ENCODE measurements at places on chromosomes 3 and 15.

- DNase-seq: no peak
Measured at GRCh38 chr15:80550908-80551260, 144.2 kb upstream of the ABHD17C start.

DNA sequence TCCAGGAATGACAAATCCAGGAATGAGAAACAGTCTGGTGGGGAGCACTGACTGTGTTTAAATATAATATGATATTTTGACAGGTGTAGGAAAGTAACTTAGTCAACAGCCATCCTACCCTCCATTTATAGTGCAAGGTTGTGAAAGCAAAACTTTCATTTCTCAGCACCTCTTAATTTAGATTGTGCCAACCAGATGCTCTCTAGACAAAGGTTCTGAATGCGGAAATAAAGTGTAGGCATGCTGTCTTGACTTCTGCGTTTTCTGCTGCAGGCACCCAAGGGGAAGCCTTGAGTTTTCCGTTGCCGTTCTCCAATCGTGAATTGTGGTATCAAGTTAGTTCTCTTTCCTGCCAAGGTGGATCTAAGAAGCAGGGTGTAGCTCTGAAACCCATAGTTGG, 261.9 kb upstream of the SUCLG2 start:
- no peak for DNase-seq

GRCh38 chr3:15331072-15331605, 1.2 kb downstream of the SH3BP5 start:
- DNase-seq: no peak

- DNase-seq: no peak
Measured at GRCh38 chr3:45341876-45342275, 46.5 kb upstream of the LARS2 start.

GRCh38 chr3:139284221-139284620, 59.6 kb upstream of the MRPS22 start:
- DNase-seq: no peak

- DNase-seq: no peak
Measured at GRCh38 chr3:186880406-186880805, 37.9 kb downstream of the ADIPOQ start.

- DNase-seq: no peak
Measured at GRCh38 chr3:182608832-182609231, 184.5 kb upstream of the ATP11B start.

Measured in stimulated activated CD8-positive, alpha-beta memory T cell treated with anti-CD3 and anti-CD28 coated beads, Interleukin-4, amount 100 ng/mL, for 4 hours (primary cell).